Caki2 (cell line): ENCODE measurements at places on chromosomes 6 and 20. TPM values are rescaled to one million over a fixed set of nuclear protein-coding genes. Genes with fewer than 3 reads are reported as not detected.

The MATN4 gene
- total RNA-seq = 0.10 and 2.1 TPM in 2 replicates

The LIN28B gene
- not detected in 2 replicates for total RNA-seq

The THEMIS gene
- 0.07 TPM in 1 of 2 replicates, not detected in the other for total RNA-seq

The ELOVL4 gene
- 3.0 and 4.8 TPM in 2 replicates for total RNA-seq

The TNF gene
- 0.91 and 4.3 TPM in 2 replicates for total RNA-seq

The SLC35B2 gene
- 203 and 221 TPM in 2 replicates for total RNA-seq

The MTG2 gene
- total RNA-seq = 21.8 and 31.6 TPM in 2 replicates
